CD4-positive, alpha-beta T cell treated with Interleukin-21 for 1 hour (primary cell): ENCODE measurements at places on chromosomes 12 and 14.

DNA sequence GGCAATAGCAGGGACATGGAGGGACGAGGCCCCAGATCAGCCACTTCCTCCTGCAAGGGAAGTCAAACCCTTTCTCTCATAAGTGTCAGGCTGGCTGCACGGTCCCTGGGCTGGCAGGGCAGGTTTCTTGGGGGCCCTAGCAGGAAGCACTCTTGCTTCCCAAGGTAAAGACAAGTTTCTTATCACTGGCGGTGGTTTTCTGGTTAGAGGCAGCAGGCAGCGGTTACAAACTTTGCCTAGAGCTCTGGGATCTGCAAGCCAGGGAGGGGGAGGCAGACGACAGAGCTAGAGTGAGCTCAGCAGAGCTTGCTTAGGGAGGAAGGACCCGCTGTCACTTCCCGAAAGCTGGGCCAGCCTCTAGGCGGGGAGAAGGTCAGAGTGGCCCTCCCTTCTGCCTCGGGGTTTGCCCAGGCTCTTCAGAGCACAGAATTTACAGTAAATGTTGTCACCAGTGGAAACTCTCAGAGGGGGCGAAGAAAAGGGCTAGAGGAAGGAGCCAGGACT, 20.4 kb downstream of the BATF start:
- DNase-seq, result peak; percentile 96

DNA sequence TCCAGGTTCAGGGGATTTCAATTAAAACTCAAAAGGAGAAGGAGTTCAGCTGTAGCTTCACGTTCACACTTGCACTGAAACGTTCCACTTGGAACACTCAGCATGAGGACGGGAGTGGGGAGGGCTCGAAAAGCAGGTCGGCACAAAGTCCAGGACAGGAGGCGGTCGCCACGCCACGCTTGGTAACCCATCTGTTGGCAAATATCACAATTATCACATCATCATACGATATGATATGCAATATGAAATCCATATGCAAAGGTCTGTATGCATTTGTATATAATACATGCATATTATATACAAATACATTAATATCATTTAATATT, 17.2 kb downstream of the ADGRD1 start:
- DNase-seq, result no peak

GRCh38 chr12:15896867-15897266, 14.3 kb upstream of the DERA start:
- DNase-seq, result no peak

DNA sequence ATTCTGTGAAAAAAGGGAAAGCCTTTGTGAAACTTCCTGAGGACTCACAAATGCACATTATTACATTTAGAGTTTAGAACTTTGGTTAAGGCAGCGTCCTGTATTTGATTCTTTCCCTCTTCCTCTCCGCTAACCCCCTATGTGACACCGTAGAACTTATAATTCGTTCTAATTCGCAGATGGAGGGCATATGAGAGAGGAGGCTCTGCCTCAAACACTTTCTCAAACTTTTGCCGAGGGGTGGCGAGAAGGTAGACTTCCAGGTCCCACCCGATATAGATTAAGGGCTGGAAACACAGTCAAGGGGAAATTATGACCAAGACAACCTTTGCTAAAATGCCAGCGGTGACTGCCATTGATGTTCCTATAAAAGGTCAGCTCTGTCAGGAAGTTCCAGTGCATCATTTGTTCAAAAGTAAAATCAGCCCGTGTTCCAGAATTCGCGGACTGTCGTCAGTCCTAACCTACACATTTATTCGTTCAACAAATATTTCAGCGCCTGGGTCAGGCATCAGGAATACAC, 904 bp upstream of the PAPOLA start:
- DNase-seq, result peak; percentile 9

GRCh38 chr14:104196461-104197140, 58.2 kb downstream of the KIF26A start:
- no peak for DNase-seq

DNA sequence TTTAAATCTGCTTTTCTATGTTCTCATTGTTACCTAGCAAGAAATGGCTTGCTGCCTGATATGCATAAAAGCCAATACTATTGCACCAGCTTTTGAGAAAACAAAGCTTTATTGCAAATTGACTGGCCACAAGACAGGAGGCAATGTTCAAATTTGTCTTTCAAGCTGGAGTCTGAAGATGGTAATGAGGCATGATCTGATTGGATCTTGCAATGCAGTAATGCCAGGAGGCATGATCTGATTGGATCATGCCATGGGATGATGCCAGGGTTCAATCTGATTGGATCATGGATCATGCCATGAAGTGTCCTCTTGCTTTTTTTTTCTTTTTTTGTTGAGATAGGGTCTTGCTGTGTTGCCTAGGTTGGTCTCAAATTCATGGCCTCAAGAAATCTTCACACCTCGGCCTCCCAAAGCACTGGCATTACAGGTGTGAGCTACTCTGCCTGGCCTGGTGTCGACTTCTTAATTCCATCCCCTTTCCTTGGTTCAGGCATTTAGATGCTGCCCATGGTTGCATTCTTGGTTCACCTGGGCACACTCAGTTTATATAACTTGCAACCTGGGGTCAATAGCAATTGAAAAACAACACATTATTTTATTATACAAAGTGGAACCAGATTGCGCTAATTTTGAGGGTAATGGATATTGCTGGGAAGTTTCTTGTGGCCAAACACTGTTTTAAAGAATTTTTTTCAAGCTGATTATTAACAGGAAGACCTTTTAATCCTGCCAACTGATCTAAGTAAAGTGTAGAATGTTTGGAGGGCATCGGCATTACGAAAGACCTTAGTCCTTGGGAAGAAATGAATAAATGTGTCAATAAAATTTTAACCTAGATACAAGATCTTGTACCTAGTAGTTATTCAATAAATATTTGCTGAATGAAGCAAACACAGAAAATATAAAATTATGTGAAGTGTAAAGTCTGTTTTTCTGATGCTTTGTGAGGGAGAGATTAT, 38.8 kb downstream of the HSD17B6 start:
- no peak for DNase-seq

DNA sequence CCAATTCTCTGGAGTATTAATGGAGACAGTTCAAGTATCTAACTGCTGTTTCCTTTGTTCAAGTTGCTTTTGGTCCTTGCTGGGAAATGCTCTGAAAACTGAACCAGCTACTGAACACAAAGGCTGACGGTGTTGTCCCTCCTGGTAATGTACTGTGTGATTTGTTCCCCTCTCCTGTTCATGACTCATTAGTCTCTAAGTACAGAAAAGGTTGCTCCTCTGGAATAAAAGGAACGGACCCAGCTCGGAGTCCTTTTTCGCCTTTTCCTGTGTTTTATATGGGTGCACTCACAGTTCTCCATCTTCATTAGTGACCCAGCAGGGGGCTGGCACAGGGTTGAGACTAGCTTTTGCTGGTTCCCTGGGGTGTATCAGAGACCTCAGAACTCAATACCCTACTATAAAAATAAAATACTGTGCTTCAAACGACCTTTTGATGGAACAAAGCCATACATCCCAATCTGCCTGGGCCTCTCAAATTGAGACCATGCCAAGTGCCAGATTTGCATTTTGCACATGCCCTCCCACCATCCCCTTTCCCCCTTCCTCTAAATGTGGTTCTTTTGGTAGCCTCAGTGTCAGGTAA, 269.7 kb downstream of the RAD51B start:
- DNase-seq, result no peak

DNA sequence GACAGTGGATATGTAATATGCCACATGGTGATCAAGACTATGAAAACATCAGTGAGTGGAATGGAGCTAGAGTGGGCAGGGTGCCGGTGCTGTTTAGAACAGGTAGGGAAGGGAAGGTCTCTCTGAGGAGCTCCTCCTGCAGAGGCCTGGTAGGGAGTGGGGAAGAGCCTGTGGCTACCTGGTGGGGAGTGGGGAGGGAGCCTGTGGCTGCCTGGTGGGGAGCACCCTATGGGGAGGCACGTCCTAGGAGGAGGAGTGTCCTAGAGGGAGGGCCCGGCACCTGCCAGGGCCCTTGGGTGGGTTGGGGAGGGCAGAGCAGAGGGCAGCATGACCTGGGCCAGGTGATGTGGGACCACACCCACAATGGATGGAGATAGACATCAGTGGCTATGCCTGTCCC, 122.6 kb downstream of the ADGRD1 start:
- DNase-seq, result no peak

DNA sequence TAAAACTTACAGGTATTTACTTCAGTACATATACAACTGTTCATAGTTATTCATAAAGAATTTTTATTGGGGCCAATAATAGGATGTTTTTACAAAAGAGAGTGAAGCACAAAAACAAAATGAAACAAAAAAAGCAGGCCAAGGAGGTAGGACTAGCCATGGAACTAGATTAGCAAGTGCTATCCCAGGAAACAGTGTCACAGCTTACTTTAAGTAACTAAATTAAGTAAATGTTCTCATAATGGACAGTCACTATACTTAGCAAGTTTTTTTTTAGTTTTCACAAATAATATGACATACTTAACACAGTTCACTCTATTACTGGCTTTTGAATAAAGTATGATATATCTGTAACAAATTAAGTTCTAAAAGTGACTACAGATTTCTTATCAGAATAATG, 124.1 kb downstream of the GARIN6 start:
- no peak for DNase-seq

GRCh38 chr12:109277899-109278762, 31.0 kb downstream of the FOXN4 start:
- DNase-seq, result no peak
